ENCODE measurements at places on chromosomes 11 and 22.
A peak's percentile ranks its signal among the peaks of the same experiment; 100 is the strongest.

- no peak for DNase-seq
Observed at GRCh38 chr11:117182551-117182935, 4.0 kb downstream of the SIDT2 start.

- DNase-seq = no peak
Observed at GRCh38 chr22:30486661-30487115, 14.9 kb upstream of the SEC14L3 start.

GRCh38 chr11:83051760-83052671, 19.7 kb downstream of the RAB30 start:
- peak; percentile 95 for DNase-seq

DNA sequence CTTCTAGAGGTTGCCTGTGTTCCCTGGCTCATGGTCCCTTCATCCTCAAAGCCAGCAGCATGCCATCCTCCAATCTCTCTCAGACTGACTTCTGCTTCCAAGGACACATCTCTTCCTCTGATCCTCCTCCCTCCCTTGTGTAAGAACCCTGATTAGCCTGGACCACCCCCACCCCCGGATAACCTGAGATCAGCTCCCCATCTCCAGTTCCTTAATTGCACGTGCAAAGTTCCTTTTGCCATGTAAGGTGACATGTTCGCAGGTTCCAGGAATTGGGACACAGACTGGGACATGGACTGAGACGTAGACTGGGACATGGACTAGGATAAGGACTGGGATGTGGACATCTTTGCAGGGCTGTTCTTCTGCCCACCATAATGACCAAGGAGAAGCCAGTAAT, 925.3 kb downstream of the TBC1D22A start:
- no peak for DNase-seq

GRCh38 chr11:7251487-7251835, 243 bp upstream of the SYT9 start:
- no peak for DNase-seq

DNA sequence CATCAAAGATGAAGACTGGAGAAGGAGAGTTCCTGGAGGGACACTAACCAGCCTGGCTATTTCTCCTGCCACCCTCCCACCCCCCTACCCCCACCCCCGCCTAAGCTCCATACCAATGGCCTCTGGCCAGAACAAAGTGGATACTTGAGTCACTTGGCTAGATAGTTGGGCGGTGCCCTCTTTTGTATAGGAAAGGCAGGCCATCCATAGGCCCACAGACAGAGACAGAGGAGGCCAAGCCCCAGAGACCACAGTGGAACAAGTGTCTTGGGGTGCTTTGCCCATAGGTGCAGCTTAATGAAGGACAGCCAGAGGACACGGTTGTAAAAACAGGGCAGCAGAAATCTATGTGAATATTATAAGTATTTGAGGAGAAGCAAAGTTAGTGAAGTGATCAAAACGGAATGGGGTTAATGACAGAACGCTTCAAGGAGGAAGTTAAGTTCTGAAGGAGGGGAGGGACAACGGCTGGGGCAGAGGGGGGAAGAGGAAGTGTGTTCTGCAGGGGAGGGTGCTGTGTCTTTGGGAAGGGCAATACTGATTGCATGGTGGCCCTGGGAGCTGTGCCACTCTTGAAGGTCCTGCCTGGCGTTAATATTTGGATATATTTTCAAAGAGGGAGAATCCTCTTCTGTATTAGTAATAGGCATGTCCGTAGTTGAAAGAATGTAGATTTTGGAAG, 32.7 kb downstream of the FLI1 start:
- no peak for DNase-seq

- DNase-seq = no peak
Observed at GRCh38 chr11:66315921-66316811, 678 bp downstream of the CD248 start.

DNA sequence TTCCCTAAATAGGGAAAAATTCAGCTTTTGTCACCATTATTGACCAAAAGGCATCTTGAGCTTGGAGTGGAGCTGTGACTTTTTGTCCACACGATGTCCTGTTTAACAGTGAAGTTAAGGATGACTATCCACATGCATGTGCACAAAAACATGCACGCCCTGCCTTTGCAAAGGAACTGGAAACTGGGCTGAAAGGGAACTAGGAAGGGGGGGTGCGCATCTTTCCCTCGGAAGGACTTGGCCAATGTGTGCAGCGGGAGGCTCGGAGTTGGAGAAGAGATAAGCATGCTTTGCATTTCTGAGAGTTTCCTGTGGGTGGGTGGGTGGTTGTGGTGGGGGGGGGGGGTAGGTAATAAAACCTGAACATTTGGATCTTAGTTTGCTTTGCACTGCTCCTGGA, 411 bp upstream of the KIRREL3 start:
- DNase-seq = no peak

- DNase-seq = no peak
Observed at GRCh38 chr11:7672960-7673723, at the start of gene CYB5R2. Gene CYB5R2, minus strand, starts transcription at chr11:7673500. Its CDS starts 675 bp downstream, at chr11:7672825.

GRCh38 chr11:12794576-12795230, 120.5 kb downstream of the TEAD1 start:
- DNase-seq = no peak

DNA sequence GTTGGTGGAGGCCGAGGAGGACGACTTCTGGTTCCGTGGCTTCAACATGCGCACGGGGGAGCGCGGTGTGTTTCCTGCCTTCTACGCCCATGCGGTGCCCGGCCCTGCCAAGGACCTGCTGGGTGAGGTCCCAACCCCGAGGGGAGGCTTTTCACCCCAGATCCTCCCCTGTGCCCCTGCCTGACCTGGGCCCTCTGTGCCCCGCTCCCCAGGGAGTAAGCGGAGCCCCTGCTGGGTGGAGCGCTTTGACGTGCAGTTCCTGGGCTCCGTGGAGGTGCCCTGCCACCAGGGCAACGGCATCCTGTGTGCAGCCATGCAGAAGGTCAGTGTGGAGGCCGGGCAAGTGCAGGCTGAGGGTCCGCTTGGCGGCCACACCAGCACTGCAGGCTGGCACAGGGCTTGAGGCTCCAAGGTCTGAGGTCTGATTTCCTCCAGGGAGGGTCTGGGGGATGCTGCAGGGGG, 5.1 kb downstream of the MAPK8IP2 start:
- no peak for DNase-seq

DNA sequence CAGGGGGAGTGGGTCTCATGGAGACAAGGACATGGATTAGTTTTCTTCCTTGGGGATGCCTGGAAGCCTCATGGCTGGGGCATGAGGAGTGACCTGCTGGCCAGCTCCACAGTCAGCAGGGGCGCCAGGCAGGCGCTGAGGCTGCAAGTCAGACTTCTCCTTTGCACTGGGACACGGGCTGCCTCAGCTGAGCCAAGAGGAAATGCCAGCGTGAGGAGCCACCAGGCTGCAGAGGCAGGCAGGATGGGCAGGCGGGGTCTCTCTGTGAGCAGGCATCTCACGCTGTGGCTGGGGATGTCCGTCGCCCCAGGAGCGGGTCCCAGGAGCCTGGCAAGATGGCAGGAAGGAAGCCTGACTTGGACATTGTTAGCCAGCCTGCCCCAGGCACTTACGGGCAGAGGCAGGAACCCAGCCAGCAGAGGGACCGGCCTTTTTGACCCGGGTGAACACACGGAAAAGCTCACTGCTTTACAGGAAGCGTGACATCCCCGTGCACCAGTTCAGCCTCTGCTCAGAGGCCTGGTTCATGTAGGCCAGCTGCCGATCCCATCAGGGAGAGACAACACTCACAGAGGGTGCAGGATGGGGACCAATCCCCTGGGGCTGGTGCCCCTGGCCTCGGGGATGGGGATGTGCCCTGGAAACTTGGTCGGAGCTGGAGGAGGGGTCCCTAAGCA, 10.2 kb downstream of the GNB1L start:
- no peak for DNase-seq

GRCh38 chr11:16737818-16738192, 642 bp upstream of the C11orf58 start:
- peak; percentile 6 for DNase-seq

DNA sequence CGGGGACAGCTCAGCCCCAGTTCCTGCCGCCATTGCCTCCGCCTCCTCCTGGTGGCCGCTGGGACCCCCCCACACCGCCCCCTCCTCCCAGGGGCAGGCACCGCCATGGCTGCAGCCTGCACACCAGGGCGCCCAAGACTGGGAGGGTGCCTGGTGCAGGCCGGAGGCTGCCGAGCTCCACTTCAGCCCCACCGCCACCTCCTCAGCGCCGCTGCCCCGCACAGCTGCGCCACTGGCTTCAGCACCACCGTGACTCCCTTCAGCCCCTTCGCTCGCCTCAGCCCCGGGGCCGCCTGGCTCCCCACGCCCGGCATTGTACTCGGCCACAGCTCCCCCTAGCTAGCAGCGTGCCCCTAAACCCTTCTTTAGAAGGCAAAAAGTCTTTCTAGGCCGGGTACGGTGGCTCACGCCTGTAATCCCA, 131.1 kb downstream of the CRYBB2 start:
- no peak for DNase-seq

DNA sequence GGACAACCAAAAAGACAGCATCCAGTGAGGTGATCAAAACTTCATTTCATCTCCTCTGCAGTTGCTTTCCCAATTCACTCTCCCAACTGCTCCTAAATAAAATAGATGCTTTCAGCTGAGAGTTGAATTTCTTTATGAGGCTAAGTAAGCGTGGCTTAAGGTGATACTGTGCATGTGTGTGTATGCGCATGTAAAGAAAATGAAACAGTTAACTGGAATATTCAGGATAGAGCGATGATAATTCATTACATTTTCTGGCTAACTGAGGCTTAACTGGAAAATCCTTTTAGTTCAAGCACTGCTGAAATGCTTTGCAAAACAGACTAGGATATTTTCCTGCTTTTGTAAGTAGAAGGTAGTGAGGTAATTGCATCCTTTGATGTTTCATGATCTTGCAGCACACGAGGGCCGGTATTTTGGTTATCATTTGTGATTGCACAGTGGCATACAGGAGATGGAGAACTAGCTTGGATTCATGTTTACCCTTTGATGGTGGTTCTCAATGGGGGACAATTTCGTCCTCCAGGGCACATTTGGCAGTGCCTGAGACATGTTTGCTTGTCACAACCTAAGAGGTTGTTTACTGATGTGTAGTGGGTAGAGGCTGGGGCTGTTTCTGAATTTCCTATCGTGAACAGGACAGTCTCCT, 71.2 kb downstream of the ZBTB16 start:
- DNase-seq = no peak

DNA sequence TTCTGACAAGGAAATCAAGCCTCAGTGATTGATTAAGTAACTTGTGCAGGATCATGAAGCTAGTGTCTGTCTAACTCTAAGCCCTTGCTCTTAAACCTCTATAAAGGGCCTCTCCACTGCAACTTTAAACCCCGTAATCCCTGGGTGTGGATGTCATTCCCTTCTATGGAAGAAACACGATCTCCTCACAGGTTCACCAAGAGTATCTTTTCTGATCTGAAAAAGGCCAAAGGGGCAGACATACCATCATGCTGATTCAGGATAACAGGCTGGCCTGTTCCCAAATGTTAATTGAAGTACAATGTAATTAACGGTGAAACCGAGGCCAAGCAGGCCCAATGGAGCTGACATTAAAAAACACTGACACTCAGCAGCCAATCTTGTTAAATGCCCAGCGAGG, 17.1 kb downstream of the TTC12 start:
- no peak for DNase-seq

DNA sequence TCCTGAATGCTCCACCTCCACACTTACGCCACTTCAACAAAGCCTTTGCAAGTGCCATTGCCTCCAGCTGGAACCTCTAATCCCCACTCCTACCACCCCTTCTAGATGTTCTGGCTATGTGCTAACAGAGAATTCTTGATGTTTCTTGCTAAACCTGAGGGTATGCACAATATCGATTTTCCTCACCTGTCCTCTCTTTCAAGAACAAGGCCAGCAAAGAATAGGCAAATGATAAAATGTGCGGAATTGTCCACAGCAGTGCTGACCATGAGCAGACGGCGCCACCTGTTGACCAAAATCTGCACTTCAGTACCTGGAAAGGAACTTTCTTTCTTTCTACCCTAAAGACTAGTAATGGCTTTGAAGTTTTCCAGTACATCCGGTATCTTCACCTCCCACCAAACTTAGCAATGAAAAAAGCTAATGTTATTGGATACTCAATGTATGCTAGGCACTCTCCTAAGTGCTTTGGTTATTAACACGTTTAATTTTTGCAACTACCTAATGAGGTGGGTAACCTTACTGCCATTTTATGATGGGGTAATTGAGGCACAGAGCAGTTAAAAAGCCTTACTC, 3.4 kb downstream of the TIMM10 start:
- DNase-seq = no peak

- DNase-seq = no peak
Observed at GRCh38 chr22:37751449-37752188, 54.8 kb downstream of the TRIOBP start.

DNA sequence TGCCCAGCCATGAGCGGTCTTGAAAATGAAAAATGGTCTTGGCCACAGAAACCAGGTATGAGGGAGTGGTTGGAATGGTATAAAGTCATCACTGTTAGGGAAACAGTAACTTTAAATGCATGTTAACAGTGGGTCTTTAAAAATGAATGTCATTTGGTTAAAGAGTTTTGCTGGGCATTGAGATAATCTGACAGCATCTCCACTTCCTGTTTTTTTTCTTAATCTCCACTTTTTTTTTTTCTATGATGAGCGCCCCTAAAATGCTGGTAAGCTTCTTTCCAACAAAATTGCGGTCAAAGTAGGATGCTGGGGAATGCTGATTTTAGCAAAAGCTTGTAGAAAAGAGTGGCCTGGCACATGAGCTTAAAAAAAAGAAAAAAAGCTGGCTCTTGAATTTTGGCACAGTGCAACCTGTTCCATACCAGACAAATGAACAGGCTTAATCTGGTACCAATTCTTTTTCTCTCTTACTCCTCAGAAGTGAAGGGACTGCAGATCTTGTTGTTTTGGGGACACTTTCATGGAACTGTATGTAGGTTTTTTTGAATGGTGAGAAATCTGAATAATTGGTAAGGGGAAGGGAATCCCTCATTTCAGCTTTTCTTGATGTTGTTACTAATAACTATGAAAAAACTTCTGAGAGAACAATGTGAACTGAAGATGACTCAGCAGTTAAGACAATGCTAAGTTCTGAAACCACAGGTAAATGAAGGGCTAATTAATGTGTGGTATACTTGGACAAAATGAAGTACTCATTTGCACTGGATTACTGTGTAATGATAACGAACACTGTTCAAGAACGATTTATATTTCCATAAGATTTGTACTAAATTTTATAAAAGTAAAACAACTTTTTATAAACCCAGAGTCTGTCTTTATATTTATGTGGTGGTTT, 3.1 kb upstream of the ARHGEF12 start:
- no peak for DNase-seq

DNA sequence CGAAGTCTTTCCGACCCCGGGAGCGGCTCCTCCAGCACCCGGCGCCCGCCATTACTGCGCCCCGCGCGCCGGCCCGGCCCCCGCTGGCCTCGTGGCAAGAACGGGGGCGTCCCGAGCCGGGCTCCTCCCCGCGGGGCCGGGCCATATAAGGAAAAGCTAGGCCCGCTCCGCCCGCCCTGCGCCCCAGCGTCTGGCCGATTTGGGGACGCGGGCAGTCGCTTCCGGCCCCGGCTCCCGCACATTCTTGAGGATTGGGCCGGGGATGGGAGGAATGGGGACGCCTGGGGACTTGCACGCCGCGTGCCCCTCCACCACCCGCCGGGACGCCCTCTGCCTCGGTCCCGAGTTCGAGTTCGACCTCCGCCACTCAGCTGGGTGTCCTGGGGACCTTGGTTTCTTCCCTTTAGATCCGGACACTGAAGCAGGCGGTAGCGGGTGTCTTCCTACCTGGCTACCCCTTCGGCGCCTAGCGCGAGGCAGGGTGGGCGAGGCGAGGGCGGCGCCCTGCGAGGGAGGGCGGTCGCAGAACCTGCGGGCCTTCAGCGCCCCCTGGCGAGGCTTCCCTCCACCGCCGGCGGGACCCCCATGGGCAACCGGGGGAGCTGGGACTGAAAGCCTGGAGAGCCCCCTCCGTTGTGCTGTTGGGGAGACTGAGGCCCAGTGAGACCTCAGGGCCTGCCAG, 3.8 kb downstream of the SMTN start:
- no peak for DNase-seq

GRCh38 chr11:44403587-44404273, 93.8 kb upstream of the ALX4 start:
- DNase-seq = no peak

All from HS-5 (cell line).